Skin of body (tissue), 3 donors: ENCODE measurements at places on chromosomes 16 and 17. TPM values are rescaled to one million over a fixed set of nuclear protein-coding genes. Genes with fewer than 3 reads are reported as not detected.

The ZNF624 gene
- 12.8 TPM for total RNA-seq

The PRCD gene
- 2.7 TPM for total RNA-seq

The SLC16A13 gene
- 0.69 TPM for total RNA-seq

The CEMP1 gene
- not detected for total RNA-seq

The XYLT1 gene
- total RNA-seq: 14.7 TPM

The SMIM5 gene
- total RNA-seq: 7.2 TPM

The KRT20 gene
- 0.39 TPM for total RNA-seq

The CCDC144A gene
- total RNA-seq: 1.7 TPM

The ZG16B gene
- 2.6 TPM for total RNA-seq

The KRT25 gene
- 608 TPM for total RNA-seq

The SLC38A8 gene
- total RNA-seq: not detected

DNA sequence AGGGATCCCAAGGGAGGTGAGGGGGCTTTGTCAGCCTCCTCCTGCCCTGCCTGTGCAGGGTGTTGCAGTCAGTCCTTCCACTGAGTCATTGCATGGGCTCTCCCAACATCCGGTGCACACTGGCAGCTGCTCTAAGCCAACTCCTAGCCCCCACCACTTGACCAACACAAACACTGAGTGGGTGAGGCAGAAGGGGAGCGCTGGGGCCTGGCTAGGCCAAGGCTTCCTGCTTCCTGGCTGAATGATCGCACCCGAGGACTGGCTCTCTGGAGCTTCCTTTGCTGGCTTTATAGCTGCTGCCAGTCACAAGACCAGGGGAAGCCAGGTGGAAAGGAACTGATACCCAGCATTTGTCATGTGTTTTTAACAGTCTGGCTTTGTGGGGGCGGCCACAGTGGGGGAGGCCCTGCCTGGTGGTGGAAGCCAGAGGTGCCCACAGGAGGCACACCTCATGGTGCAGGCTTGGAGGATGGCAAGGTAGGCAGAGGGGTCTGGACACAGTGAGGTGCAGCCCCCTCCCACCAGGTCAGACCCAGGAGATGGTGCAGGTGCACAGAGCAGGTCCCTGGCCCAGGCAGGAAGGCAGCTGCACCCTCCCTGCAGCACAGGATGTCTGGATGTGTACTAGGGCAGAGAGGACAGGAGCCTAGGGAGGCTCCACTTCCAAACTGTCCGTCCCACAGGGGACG is 6.8 kb downstream of the MPG start:
- no peak for DNase-seq

DNA sequence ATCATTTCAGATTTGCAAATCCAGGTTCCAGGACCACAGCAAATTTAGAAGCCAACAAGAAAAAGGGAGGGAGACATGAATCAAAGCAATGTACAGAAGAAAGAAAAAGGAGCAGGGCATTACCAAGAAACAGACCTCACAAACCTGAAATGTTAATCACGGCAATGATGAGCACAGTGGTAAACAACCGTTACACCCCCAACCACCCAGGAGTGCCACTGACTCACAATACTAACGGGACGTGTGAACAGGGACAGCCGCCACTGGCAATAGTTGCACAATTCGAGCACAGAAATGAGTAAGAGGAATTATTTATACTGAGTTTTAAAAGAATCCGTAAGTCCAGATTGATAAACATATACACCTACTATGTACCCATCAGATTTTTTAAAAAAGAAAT is 13.8 kb downstream of the USP22 start:
- DNase-seq: no peak

DNA sequence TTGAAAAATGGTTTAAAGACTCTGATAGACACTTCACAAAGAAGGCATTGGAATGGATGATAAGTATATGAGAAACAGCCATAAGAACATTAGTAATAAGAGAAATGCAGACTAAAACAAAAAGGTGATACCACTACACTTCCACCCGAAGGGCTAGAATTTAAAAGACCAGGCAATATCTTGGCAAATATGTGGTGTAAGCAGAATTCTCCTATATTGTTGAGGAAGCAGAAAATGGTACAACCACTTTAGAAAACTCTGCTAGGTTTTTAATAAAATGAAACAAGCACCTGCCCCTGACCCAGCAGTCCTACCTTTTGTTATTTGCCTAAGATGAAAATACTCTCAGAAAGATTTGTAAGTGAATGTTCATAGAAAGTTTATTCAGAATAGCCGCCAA is 43.7 kb downstream of the MAP2K4 start:
- DNase-seq: no peak

DNA sequence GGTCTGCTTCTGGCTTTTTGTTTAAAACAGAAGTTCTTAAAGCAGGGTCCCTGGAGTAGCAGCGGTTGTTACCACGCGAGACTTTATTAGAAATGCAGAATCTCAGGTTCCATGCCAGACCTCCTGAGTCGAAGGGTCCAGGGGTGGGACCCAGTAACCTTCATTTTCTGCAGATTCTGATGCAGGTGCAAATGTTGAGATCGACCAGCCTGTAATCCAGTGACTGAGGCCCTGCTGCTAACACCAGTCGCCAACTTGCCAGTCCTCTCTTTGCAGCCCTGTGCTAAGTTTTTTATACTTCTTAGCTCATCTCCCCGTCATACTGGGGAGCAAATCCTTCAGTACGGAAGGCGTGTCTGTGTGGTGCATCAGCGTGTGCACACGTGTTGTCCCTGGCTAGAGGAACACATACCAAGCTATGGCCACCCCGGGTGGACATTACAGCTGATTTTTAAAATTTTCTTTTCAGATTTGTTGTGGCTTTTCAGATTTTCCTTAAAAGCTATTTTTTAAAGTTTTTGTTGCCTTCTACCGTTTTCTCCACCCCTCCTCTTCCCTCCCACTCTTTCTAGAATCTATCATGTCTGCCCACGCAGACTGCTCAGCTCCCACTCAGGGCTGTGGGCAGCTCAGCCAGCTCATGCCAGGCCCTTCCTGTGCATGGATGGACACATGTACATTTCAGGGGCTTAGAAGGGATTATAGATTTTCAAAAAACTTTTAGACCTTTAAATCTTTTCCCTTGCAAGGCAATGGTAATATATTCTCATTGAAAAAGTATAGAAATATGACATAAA is 57.7 kb downstream of the MEAK7 start:
- DNase-seq: no peak

GRCh38 chr17:79981661-79982101 is 54.0 kb downstream of the TBC1D16 start:
- no peak for DNase-seq

- peak; percentile 56 for DNase-seq
Measured at GRCh38 chr17:44307387-44308186, 814 bp upstream of the RUNDC3A start.

- DNase-seq: no peak
Measured at GRCh38 chr16:53209429-53209828, 154.6 kb downstream of the CHD9 start.

GRCh38 chr16:11182411-11182810 is 73.6 kb downstream of the SOCS1 start:
- DNase-seq: no peak

DNA sequence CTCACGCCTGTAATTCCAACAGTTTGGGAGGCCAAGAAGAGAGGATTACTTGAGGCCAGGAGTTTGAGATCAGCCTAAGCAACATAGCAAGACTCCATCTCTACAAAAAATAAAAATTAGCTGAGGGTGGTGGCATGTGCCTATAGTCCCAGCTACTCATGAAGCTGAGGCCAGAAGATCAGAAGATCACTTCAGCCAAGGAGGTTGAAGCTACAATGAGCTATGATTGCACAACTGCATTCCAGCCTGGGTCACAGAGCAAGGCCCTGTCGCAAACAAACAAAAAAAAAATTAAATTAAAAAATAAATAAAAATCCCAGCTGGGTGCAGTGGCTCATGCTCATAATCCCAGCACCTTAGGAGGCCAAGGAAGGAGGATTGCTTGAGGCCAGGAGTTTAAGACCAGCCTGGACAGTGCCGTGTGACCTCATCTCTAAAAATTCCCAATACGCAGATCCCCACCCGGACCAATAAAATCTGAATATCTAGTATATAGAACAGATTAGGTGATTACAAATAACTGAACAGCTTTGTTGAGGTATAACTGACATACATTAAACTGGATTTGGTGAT is 18.2 kb upstream of the ATF7IP2 start:
- no peak for DNase-seq

DNA sequence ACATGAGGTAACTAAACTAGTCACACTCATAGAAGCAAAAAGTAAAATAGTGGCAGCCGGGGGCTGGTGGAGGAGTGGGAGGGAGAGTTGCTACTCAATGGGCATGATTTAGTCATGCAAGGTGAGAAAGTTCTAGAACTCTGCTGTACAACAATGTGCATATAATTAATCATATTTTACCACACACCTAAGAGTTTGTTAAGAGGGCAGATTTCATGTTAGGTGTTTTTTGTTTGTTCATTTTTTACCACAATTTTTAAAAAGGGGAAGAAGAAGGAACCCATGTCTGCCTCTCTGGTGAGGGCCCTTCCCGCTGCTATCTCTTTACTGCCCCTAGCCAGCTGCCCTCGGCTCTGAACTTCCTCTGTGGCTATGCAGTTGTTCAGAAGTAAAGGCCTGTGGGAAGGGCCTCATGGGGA is 11.2 kb downstream of the CD300LB start:
- no peak for DNase-seq

DNA sequence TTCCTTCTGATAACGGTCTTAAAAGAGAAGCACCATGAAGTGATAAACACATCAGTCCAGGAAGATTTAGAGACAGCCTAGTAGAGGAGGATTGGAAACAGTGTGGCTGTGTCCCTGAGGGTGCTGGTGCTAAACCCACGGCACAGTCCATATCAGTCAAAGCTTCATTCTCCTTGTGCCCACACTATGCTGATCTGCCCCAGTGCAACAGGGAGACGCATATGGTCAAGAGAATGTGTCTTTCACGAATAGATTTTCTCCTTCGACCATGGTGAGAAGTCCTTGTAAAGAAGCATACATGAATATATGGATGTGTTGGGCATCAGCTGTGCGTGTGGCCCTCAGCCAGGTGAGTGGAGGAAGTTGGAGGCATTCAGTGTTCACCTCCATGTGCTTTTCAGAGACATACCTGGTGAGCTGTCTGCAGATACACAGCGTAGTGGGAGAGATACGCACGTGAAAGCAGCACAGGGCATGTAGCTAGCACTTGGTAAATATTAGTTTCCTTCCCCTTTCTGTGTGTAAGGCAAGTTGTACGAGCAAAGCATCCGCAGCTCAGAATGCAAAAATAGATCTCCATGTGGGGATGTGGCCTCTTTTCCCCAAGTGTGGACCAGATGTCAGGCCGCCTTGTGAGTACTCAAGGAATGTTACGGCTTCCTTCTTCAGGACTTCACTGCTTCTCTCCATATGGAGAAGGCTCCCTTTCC is 29.4 kb downstream of the HLF start:
- peak; percentile 93 for DNase-seq

GRCh38 chr17:78783711-78784324 is 1.7 kb upstream of the CYTH1 start:
- DNase-seq: no peak

- DNase-seq: no peak
Measured at GRCh38 chr16:2096853-2097595, 38.7 kb downstream of the PKD1 start.

- DNase-seq: no peak
Measured at GRCh38 chr16:56667581-56668571, at the start of gene MT1G. MT1G (minus strand) TSS chr16:56668065; CDS start chr16:56667993, 72 bp downstream.

DNA sequence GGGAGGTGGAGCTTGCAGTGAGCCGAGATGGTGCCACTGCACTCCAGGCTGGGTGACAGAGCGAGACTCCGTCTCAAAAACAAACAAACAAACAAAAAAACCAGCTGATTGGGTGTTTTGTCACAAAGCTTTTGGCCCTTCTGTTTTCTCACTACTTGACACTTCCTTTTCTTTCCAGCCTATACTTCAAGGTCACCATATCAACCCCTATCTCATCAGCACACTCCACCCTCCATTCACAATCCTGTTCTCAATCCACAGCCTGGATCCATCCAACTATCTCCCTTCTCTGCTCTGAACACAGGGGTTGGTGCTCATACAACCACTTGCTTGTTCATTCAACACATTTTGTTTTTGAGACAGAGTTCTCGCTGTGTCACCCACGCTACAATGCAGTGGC is 6.6 kb upstream of the MED11 start:
- no peak for DNase-seq

DNA sequence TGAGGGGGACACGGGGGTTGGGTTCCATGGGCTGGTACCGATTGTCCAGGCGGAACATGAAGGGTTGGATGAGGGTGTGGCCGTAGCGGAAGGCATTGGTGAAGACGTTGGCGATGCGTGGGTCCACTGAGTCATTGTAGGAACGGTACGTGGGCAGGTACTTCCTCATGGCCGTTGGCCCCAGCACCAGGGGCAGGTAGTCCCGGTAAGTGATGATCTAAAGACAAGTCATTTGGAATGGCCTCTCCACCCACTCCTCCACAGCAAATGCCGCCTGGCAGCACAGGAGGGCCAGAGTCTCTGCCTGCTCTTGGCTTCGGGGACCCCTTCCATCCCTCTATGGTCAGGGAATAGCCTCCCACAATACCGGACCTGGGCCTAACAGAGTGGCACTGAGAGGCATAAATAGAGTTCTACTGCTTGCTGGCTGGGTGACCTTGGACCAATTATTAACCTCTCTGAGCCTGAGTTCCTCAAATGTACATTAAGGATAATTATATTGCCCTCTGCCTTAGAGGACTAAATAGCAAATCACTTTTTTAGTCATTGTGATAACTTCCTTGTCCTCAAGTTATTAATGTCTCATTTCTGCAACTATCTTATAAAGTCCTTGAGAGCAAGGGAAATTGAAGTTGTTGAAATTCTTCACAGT is 7.2 kb downstream of the MPO start:
- DNase-seq: no peak

GRCh38 chr17:64326420-64327054 is 63.5 kb upstream of the TEX2 start:
- no peak for DNase-seq

DNA sequence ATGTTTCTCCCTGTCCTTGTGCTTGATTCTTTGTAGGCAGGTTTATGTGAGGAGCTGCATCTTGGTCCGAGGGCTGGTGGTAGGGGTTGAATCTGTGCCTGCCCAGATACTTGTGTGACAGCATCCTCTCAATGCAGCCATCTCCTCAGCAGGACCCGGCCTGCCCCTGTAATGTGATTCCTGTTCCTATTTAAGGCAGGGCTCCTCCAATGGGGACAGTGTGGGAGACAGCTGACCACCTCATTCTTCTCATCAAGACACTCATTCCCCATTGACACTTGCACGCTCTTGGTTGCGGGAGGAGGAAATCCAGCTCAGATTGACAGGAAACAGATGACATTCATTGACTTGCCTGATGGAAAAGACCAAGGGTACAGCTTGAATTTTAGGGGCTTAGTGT is 384.5 kb downstream of the CPPED1 start:
- no peak for DNase-seq

DNA sequence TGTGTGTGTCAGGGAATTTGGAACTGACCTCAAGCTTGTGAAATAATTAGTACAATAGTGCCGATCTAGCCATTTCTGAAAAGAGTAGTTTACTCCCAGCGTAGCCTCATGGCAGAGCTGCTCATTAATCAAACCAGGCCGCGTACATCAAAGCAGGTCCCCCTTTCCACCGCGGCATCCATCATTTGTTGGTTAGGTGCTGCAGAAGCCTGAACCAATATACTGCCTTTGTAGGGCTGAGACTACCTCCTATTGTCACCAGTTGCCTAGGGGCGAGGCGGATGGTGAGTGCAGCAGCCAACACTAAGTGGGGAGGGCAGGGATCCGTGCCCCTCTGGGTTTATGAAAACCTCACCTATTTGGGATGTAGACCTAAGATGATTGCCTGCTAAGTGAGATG is 264.1 kb downstream of the TMEM114 start:
- DNase-seq: no peak
